ENCODE measurements at places on chromosomes 13 and 19. TPM values are rescaled to one million over a fixed set of nuclear protein-coding genes. Genes with fewer than 3 reads are reported as not detected.

DNA sequence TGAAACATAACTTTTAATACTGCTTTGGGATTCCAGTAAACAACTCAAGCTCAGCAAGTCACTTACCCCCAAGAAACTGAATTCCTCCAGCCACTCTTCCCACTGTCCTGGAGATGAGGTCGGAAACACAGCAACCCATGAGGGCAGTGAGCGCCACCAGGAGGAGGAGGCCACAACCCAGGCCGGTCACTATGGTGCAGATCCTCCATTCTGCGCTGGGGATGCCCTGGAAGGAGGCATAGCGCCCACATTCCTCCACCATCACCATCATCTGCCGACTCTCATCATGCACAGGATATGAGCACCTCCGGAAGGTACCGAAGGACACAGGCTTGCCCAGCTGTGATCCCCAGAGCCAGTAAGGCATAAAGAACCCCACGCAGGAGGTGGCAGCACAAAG, 2.2 kb downstream of the LHFPL6 start:
- DNase-seq = no peak

- DNase-seq = no peak
Measured at GRCh38 chr19:29263305-29264135, 50.6 kb upstream of the UQCRFS1 start.

The PCDH20 gene
- 10.4 TPM for total RNA-seq

DNA sequence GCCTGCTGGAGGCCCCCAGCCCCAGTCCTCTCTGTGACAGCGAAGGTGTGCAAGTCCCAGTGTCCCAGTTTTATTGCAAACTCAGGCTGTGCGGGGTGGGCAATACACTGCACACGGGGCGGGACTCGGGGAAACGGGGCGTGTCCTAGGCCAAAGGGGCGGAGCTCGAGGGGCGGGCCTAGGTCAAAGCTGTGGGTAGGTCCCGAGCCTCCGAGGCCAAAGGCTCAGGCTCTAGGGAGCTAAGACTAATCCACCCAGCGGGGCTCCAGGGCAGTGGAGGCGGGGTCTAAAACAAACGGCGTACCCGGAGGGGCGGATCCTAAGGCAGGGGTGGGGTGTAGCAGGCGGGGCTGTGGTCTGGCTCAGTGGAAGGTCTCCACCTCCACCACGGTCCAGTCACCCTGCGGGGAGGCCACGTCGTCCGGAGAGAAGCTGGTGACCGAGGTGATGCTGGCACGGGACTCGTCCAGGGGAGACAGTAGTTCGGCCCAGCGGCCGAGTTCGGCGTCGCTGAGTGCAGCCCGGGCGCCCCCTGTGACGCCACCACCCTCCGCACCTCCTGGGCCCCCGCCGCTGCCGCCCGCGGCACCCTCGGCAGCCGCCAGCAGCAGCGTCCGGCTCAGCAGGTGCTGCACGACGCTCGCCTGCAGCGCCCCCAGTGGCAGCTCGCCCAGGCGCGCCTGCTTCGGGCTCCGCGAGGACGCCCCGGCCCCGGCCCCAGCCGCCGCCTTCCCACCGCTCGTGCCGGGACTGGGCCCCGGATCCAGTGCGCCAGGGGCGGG, 5.3 kb downstream of the PRR36 start:
- no peak for DNase-seq

- no peak for DNase-seq
Measured at GRCh38 chr13:41941174-41941573, 19.7 kb downstream of the VWA8 start.

DNA sequence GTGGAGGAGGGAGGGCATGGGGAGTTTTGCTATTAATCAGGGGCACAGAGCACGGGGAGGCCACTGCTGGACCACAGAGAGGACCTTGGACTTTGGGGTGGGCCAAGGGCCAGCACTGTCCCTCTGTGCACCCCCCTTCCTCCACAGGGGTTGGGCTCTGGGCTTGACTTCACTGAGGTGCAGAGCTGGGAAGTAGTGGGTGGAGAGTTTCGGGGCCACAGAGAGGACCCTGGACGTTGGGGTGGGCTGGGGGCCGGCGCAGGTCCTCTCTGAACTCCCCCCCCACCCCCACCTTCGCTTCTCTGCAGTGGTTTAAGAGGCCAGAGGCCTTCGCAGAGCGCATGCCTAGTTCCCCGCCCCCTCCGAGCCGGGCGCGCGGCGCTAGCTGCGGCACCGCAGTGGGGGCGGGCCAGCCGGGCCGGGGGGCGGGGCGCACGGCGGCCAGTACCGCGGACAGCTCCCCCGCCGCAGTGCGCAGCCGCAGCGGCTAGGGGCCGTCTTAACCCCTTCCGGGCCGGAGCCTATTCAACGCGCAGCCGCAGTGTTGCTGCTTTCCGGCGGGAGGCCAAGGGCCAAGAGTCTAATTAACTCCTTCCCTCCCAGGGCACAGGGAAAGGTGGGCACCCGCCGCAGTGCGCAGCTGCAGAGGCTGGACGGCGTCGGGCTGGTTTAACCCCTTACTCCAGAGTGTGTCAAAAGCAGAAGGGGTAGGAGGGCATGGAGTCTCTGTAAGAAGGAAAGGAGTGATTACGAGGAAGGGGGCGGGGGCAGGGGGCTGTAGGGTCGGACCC, 3.7 kb downstream of the KCNC3 start:
- DNase-seq = no peak

GRCh38 chr19:33905937-33906577, 109.4 kb downstream of the KCTD15 start:
- DNase-seq = no peak
